ENCODE measurements at places on chromosomes 4 and X.

GRCh38 chrX:23656091-23656490, 11.2 kb upstream of the PRDX4 start:
- DNase-seq = no peak

DNA sequence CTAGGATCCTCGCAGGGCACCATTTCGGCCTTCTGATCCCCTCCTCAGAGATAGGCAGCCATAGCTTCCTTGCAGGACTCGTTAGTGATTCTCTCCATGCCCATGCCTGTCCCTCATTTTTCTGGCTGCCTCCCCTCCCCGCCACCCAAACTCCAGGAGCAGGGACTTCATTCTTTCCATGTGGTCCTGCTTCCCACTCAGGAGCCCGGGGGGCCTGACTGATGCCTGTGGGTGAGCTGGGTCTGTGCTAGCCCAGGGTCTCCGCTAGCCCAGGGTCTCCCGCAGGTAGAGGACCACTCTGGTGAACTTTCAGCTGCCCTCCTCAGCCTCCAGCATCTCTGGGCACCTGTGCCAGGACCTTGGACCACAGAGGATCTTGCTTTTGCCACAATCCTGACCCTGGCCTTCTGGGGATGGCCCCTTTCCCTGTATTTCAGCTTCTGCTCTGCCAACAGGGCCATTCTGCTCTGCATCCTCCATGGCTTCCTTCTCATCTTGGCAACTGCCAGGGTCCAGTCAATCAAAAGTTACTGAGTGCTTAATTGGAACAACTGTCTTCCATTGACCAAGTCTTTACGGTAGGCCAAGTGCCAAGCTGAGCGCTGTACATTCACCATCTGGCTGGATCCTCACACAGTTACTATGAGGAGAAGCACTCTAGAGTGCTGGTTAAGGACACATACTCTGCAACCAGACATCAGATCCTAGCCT, 152.2 kb downstream of the EFNB1 start:
- DNase-seq = no peak

DNA sequence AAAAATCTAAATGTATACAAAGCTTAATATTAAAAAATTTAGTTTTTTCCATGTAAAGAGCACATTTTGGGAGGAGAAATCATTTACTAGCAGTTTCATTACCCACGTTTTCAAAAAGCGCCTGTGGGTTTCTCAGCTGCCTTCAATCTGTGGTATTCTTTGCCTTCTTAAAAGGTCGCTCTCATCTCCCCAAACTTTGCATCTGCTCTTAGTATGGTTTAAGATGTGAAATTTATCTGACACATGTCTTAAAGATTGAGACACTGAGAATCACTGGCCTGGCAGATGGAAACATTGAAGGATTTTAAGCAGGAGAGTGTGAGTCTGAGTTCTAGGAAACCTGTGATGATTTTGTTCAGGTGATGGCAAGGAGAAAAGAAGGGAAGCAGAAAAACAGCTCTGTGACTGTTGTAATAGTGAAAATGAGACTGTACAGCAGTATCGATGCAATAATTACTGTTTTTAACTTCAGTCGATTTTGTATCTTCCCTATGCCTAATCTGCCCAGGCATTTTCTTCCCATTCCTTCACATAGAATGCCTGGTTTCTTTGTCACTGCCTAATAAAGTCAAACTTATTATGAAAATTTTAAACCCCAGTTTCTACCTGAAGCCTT, 75.9 kb downstream of the PAQR3 start:
- no peak for DNase-seq

DNA sequence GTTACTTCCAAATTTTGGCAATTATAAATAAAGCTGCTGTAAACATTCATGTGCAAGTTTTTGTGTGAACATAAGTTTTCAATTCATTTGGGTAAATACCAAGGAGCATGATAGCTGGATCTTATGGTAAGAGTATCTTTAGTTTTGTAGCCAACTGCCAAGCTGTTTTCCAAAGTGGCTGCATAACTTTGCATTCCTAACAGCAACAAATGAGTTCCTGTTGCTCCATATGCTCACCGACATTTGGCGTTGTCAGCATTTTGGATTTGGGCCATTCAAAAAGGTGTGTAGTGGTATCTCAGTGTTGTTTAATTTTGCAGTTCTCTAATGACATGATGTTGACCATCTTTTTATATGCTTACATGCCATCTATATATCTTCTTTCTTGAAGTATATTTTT, 208.5 kb downstream of the INPP4B start:
- DNase-seq = no peak

DNA sequence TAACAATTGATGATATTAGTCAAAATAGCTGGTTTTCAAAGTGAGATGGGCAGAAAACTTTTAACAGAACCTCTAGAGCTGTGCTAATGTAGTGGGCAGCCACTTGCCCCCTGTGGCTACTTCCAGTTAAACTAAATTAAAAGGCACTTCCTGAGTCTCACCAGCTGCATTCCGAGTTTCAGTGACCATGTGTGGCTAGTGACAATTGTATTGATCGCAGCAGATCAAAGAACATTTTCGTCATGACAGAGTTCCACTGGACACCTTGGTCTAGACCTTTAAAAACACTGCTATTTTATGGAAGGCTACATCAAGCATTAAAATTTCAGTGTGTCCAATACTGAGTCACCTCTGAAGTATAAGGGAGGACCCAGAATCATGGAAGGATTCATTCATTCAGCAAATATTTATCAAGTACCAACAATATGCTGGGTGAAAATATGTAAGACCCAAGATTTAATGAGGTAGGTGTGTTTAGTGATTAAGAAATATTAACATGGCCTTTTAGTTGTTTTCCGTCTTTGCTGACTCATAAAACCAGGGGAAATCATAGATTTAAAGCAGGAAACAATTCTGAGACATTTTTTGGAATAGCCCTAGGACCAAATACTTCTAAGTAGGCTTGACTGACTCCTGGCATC, 5.1 kb upstream of the FAT1 start:
- DNase-seq = no peak

- no peak for DNase-seq
Observed at GRCh38 chrX:65203545-65203944, 227.3 kb upstream of the ZC4H2 start.

DNA sequence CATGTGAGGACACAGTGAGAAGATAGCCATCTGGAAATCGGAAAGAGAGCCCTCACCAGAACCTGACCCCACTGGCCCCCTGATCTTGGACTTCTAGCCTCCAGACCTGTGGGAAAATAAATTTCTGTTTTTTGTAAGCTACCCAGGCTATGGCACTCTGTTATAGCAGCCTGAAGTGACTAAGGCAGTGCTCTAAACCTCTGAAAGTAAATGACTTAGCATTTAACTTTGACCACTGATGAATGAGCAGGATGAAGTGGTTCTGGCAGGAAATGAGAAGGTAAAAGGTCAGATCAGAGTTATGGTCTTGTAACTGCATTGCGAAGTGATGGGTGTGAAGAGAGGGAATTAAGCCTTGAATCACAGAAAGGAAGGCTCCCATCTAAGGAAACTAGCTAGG, 17.0 kb downstream of the GPAT3 start:
- DNase-seq = no peak

DNA sequence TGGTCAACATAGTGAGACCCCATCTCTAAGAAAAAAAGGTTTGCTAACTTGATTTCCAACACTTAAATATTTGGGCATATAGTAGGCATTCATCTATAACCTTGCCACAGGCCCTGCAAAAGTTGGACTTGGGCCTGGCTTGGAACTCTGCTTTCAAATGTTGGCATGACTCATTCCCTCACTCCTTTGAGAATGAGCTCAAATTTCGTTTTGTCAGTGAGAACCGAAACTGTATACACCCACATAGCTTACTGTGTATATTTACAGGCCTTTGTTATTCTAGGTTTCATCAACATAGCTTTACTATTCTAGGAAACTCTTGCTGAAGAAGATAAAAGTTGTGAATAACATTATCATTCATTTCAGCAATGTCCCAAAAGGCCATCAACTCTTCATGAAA, 88.7 kb upstream of the ELOVL6 start:
- DNase-seq = peak; percentile 64

GRCh38 chrX:134735015-134735414, 76.7 kb upstream of the PLAC1 start:
- DNase-seq = no peak

- DNase-seq = no peak
Observed at GRCh38 chr4:11608992-11609391, 180.3 kb upstream of the HS3ST1 start.

GRCh38 chr4:146165221-146165620, 10.3 kb upstream of the LSM6 start:
- DNase-seq = no peak

DNA sequence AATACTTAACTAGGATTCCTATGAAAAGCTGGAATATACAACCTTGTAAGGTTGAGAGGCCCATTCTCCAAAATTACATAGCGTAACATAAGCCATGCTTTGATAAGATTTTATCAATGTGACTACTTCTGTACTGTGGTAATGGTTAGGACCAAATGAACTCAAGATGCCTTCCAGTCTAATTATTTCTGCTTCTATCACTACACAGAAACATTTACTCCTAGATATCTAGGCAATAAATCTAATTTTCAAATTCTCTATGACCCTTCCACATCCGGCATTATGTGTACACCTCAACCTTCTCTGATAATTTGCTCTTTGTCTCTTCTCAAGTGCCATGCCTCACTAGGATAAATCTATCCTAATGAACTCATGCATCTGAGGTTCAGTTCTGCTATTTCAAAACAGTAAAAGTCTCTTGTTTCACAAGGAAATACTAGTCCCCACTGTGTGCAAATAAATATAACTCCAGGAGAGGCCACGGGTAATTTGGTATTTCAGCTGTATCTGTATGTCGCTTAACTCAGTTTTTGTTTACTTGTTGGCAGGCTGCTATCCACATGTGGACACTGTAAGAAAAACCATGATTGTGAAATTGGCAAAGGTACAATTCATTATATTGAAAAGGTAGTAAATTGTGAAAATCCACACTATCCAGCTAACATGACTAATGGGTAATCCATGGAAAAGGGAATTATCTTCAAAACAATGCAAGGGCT, 93.3 kb downstream of the PRDM5 start:
- DNase-seq = no peak
